Stimulated activated CD8-positive, alpha-beta memory T cell treated with anti-CD3 and anti-CD28 coated beads, Interleukin-7, amount 100 ng/mL, for 1 hour (primary cell): ENCODE measurements at places on chromosomes 1 and 21.

DNA sequence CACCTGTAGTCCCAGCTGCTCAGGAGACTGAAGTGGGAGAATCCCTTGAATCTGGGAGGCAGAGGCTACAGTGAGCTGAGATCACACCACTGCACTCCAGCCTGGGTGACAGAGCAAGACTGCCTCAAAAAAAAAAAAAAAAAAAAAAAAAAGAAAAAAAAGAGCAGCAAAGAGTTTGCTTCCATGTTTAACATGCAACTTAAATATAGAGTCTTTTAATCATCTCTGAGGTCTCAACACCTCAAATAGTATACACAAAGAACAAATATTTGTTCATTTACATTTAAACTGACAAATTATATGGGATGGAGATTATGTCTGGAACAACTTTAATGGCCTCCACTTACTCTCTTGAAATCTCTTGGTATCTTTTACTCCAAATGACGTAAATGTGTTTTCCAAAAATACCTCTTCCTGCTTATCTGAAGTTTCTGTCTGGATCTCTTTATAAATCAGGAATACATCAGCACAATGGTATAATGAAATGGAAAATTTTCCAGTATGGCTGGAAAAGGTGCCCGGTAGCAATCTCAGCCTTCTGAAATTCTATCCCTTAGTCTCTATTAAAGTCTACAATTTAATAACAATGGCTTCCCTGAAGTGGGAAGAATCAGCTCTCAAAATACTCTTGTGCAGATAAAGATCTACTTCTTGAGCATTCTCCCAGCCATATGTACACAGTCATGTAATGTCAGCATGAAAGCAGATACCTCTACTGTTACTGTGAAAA, 258.5 kb downstream of the OMA1 start:
- no peak for DNase-seq

DNA sequence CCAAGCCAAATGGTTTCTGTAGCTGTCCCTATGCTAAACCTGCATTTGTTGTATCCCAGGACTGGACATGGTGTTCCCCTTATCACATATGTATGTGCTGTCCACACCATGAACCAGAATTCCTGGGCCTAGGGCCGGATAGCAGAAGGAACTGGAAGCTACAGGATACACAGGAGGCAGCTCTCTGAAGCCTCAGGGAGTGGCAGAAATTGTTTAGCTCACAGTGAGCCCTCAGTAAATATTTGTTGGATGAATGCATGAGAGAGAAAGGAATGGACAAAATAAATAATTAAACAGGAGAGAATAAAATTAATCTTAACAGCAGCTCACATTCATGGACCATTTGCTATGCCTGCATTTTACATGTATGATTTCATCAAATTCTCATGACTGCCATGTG, 2.1 kb downstream of the NIPAL3 start:
- no peak for DNase-seq

- DNase-seq, result no peak
These were observed 3.7 kb downstream of the MMEL1 start for GRCh38 chr1:2628933-2629626.

- no peak for DNase-seq
These were observed 2.5 kb downstream of the WLS start for GRCh38 chr1:68229650-68230483.

DNA sequence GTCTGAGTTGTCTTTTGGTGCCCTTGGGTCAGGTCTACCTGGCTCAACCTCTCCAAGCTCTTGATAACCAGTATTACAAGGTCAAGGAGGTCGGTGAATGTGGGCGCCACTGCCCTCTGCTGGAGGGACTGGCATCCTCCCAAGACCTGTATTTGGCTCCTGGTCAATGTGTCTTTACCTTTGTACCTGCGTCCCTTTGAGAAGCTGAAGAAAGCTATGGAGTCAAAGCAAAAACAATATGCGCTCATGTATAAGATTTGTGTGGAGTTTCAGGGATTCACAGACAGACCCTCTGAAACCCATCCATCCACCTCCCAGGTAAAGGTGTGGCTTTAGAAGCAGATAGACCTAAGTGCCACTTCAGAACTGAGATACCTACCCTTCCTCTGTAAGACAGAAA, 61.8 kb upstream of the NBL1 start:
- peak; percentile 53 for DNase-seq

GRCh38 chr1:246566813-246567645, 773 bp downstream of the CNST start:
- peak; percentile 13 for DNase-seq

- DNase-seq, result no peak
These were observed 65.6 kb downstream of the IFI44 start for GRCh38 chr1:78715181-78715661.

- DNase-seq, result peak; percentile 36
These were observed 57.3 kb upstream of the EFHD2 start for GRCh38 chr1:15352128-15352957.

DNA sequence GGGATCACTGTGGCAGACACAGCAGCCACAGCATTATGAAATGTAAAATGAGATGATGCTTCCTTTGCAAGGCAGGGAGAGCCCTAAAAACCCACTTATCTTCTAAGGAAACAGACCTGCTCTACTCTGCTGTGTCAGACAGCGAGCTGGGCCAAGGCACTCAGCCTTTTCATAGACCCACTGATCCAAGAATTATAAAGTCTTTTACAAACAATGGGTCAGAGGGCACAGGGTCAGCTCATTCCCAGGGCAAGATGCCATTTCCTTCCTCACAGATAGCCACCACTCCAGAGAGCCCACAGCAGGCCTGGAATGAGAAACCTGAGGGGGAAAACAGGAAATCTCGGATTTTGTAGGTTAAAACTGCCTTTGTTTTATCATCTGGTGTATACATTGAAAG, 42.9 kb downstream of the CASQ2 start:
- DNase-seq, result no peak

DNA sequence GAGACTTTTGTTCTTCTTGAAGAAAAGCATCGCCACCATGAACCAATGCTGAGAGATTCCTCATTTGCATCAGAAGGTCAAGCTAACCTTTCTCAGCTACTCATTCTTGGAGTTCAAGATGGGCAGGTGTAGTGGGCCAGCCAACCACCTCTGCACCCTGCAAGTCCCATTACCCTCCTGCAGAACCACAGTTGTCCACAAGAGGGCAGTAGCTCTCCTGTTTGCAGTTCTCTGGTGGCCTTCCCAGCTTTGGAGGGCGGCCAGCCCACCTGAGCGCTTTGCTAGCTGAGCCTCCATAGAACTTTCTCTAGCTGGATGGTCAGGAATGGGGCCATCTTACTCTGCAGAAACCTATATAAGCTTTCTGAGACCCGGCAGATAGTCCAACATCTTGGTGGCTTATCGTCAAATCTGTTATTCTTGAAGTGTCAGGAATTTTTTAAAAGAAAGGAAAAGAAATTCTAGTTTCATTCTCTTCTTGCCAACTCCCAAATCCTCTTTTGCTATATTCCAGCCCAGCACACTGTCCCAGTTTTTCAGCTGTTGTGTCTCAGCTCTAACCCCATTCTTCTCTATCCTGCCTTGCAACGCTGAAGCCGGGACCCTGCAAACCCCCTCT, 11.0 kb upstream of the LMX1A start:
- DNase-seq, result peak; percentile 61

DNA sequence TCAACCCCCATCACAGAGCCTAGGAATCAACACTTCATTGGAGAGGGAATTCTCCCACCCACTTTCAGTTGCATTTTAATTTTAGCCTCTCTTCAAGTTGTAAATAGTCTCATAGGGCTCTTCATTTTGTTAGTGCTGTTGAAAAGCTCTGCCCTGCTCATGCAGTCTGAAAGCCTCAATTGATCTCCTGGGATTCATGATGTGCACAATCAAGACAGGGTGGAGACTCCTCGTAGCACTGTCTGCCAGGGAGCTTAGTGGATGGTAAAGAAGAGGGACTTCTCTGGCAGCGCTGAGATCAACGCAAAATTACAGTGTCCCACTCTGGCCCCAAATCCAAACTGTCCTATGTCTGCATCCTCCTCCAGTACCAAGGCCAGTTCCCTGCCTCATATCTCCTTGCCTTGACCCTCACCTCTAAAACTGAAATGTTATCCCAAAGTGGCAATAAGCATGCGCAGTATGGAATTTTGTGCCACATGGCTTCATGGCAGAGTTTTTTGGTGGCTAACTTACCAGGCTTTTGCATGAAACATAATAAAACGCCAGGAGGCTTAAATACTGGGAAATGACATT, 282.2 kb downstream of the CACNA1E start:
- DNase-seq, result no peak

DNA sequence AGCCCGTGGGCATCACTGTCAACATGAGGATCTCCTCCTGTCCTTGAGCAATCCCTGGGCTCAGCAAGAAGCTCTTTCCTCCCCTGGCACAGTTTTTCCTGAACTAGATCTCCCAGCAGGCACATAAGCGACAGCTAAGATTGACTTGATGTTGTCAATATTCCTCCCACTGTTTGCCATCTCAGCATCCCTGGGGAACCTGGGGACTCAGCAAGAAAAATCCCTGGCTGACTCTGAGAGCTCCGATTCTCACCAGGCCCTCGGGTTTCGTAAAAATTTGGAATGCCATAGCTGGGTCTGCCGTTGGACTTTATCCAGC, 687.2 kb downstream of the MATN1 start:
- DNase-seq, result no peak
